Activated CD4-positive, alpha-beta T cell treated with anti-CD3 and anti-CD28 coated beads for 36 hours (primary cell): ENCODE measurements at places on chromosomes 4 and X. TPM values are rescaled to one million over a fixed set of nuclear protein-coding genes. Genes with fewer than 3 reads are reported as not detected.
A peak's percentile ranks its signal among the peaks of the same experiment; 100 is the strongest.

Gene MAGED4
- 0.95 TPM for total RNA-seq

Gene GAB3
- 2.1 TPM for total RNA-seq

Gene MOSPD2
- total RNA-seq, result 24.5 TPM

Gene RPS6KA6
- total RNA-seq, result 0.09 TPM

Gene NAA11
- not detected for total RNA-seq

Gene TCEAL5
- total RNA-seq, result not detected

Gene IQCM
- total RNA-seq, result not detected

Gene MAGEC3
- not detected for total RNA-seq

DNA sequence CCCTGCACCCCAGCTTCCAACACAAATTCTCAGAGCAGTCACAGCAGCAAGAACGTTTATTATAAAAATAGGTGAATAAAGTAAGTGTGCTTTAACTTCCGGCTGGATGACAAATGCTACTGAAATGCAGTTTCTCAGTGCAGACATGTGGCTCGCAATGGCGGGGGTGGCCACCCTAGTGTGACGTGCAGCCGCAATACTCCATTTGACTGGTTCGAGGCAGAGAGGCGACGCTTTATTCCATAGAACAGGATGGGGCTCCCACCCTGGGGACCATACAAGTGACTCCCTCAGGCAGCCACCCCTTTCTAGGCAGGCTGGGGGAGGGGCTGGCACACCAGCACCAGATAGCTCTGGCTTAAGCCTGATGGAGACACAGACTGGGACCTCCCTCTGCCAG lies 14.5 kb downstream of the TNIP2 start:
- no peak for DNase-seq

- DNase-seq, result peak; percentile 60
Observed at GRCh38 chrX:74924449-74925224, 615 bp downstream of the NEXMIF start.

DNA sequence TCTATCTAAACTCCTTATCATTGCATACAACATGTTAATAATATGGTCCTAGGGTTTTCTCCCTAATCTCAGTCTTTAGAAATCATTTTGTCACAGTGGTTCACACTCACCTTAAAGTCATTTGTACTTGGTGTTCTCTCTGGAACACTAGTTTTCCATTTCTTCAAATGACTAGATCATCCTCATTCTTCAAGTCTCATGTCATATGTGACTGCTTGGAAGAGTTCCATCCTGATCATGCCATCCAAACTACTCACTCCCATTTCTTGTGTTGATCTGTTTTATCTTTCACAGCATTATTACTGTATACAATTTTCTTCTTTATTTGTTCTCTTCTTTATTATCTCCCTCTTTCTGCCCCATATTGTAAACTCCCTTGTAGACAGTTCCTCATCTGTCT lies 66.5 kb downstream of the HTR2C start:
- DNase-seq, result no peak

DNA sequence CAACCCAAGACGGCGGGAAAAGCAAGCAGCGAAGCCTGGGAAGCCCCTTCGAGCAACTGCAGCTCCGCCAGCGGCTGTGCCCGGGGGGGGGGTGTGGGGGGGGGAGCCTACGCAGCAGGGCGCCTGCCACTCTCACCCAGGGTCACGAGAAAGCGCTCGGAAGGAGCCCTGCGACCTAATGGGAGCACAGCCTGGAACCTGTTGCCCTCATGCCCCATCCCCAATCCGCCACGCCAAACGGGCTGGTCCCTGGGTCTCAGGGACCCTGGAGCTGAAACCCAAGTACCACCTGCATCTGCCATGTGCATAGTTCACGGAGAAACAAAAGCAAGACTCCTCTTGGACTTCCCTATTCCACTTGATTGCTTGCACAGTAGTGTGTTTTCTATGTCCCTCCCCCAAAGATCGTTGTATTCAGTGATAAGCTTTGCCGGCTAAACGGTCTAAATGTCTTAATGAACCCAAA lies 359 bp upstream of the GAB3 start:
- no peak for DNase-seq

GRCh38 chrX:141278306-141278705 lies 36.0 kb upstream of the SPANXC start:
- peak; percentile 4 for DNase-seq

- no peak for DNase-seq
Observed at GRCh38 chr4:8159537-8160232, 1.1 kb upstream of the ABLIM2 start.

DNA sequence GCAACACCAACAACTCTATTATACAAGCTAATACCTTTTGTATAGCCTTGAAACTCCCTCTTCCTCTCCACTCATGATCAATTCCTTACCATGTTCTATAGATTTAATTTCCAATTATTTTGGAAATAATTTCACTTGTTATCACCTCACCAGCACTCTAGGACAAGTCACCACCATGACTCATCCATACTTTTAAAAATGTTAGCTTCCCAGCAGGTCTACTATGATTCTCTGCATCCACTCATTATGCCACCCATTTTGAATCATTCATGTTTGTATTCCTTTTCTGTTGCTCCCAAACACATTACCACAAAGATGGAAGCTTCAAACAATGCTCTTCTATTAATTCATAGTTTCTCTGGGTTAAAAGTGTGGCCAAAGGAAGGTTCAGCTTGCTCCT lies 469.6 kb downstream of the PDGFC start:
- no peak for DNase-seq

- no peak for DNase-seq
Observed at GRCh38 chr4:3016961-3017360, 53.6 kb downstream of the GRK4 start.

DNA sequence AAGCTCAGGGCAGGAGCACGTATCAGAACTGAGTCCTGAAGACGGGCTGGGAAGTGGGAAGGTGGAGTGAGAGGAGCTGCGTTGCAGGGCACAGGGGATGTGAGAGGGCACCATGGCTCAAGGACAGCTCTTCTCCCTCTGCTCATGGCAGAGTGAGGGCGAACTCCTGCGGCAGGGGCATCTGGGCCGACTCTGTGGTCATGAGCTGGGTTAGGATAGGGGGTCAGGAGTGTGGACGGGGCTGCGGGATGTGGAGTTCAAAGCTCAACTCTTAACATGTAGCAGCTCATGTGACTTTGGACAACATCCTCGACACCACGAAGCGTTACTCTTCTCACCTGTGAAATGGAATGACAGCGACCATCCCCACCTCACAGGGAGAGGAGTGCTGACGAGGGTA lies 19.4 kb upstream of the SORCS2 start:
- DNase-seq, result no peak

- no peak for DNase-seq
Observed at GRCh38 chr4:100876546-100876945, 358.7 kb upstream of the EMCN start.

DNA sequence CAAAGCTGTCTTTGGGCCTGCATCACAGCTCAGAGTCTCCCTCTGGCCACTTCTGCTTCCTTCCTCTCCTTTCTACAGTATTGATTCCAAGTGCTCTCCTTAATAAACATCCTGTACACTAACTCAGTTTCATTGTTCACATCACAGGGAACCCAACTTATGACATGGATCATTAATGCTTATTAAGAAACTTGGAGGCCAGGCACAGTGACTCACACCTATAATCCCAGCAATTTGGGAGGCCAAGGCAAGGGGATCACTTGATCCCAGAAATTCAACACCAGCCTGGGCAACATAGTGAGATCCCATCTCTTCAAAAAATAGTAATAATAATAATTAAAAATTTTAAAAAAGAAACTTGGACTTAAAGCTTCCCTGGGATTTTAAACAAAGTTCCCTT lies 89.2 kb upstream of the EFHC2 start:
- no peak for DNase-seq

DNA sequence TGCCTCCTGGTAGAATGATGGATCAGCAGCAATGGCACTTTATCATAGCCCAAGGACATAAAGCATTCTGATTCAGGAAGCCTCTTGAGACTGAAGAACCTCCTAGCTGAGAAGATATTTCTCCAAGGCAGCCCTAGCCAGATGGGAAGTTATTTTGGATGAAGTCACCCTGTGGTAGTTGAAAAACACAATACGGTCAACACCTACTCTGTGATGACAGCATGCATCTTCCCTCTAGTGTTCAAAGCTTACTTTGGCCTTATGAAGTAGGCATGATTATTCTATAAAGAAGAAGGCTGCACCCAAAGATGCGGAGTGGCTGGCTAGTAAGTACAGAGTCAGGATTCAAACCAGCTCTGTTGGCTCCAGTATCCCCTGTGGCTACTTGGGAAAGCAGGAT lies 47.9 kb downstream of the TLR10 start:
- DNase-seq, result no peak

DNA sequence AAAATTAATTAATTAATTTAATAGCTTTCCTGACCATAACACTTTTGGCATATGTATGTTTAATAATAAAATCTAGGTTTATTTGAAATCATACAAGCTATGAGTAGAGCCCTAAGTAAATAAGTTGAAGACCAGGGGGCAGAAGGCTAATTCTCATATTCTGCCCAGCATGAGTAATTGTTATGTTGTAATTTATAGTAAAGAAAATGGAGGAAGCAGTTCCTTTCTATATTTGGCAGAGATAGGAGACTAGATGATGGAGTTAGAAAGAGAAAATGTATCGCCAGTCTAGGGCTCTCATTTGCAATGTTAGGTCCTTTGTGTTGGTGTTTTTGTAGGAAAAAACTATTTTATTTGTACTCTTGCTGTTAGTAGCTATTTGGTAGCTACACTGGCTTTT lies 89.1 kb downstream of the FNIP2 start:
- no peak for DNase-seq

DNA sequence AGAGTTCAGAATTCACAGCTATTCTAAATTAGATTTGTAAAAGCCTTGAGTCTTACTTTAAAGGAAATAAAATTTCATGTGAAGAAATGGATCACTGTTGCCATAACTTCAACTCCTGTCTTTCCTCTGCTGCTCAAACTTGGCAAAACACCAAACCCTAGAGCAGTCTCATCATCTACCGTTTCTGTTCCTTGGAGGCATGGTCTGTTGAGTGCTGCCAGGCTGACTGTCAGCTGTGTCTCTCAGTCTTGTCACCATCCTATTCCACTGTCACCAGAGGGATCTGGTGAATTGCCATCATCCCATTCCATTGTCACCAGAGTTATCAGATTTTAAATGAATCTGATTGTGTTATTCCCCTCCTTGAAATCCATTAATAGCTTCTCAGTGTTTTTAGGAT lies 55.6 kb downstream of the STIM2 start:
- DNase-seq, result no peak

- no peak for DNase-seq
Observed at GRCh38 chr4:145554691-145555090, 64.5 kb upstream of the MMAA start.

DNA sequence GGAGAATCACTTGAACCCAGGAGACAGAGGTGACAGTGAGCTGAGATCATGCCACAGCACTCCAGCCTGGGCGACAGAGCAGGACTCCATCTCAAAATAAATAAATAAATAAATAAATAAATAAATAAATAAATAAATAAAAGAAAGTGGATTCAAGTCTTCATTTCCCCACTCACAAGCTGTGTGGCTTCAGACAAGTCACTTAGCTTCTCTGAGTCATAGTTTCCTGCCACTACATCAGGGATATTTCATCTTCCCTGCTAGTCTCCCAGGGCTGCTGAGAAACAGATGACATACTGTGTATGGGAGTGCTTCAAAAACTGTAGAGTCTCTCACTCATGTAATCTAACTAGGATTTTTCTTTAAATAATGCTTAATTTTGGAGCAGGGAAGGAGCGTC lies 37.2 kb downstream of the TBC1D9 start:
- DNase-seq, result no peak

- DNase-seq, result no peak
Observed at GRCh38 chr4:87299898-87300297, 22.8 kb downstream of the HSD17B13 start.

GRCh38 chr4:62870451-62870850 lies 1538.8 kb downstream of the TECRL start:
- DNase-seq, result no peak

GRCh38 chrX:19887911-19888879 lies 795 bp upstream of the SH3KBP1 start:
- peak; percentile 54 for DNase-seq

DNA sequence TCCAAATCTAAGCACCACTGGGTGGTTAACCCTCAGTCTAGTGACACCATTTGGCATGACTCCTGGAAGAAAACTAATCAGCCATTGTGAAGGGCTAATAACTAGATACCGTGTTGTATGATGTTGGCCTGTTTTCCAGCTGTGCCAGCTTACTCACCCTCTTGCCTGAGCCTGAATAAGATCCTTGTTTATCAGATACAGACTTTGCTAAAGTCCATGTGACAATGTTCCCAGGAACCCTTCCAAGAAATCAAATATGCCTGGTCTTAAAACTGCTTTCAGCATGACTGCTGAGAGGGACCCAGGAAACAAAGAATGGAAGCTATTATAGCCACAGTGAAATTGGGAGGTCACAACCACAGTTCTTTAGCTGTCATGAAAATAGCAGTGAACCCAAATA lies 640.8 kb upstream of the INTU start:
- DNase-seq, result no peak

DNA sequence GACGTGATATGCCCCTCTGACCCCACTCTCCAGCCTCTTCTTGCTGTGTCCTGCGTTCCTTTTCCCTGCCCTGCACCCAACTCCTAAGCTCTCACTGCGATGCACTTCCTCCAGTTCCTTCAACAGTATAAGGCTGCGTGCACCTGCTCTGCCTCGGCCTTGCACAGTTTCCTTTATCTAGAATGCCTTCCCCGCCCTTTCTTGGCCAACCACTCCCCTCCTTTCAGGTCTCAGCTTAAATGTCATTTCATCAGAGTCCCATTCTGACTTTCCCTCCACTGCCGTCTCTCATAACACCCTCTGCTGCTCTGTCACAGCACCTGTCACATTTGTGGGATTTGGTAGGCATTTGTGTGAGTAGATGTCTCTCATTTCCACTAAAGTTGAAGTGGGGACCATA lies 58.4 kb upstream of the NEIL3 start:
- DNase-seq, result peak; percentile 58

DNA sequence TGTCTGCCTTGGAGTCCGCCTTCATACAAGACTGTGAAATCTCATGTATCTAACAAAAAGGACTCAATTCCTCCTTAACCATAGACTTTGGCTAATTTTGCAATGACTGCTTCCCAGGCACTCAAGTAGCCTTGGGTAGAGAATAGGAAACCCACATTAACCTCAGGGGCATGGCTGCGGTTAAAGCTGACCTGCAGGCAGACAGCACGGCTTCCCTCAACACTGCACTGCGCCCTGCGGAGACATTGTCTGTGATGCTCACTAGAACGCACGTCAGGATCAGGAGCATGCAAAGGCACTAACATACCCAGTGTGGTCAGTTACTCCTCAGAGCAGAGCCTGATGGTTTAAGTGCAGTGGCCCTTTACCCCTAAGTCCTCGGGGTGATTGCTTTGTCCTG lies 10.3 kb upstream of the GPR143 start:
- DNase-seq, result no peak

- DNase-seq, result no peak
Observed at GRCh38 chr4:147576084-147576483, 41.1 kb upstream of the TMEM184C start.

DNA sequence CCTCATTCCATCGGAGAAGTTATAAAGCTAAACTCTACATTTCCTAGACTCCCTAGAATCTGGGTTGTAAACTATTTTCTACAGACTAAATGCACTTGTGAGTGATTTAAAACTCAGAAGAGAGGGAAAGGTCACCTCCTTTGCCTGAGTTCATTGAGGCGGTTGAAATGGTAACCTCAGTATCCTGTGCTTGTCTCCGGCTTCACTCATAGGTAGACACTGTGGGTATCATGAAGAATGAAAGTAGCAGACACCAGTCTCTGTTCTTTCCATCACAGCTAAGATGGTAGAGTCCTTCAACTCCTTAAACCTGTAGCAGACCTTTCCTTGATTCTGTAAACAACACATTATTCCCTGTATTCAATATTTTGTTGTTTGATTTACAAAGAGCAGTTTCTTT lies 291.3 kb upstream of the ANKRD50 start:
- DNase-seq, result no peak

- no peak for DNase-seq
Observed at GRCh38 chr4:106801386-106801785, 234.7 kb downstream of the DKK2 start.
